CD8-positive, alpha-beta memory T cell (primary cell): ENCODE measurements at places on chromosomes 6 and 20.
A peak's percentile ranks its signal among the peaks of the same experiment; 100 is the strongest.

DNA sequence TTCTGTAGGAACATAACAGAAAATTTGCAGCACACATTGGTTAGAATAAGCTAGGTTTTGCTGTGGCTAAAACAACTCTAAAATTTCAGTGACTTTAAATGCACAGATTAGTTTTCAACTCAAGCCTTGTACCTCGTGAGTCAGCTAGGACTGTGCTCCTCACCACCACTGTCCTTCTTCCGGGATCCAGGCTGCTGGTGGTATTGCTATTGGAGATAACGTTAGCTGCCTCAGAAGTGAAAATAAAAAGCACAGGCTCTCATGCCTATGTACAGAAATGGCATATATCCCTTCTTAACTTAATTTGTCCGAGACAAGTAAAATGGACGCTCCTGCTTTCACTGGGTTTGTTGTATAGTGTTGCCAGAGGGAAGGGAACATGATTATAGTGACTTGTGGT is 931.1 kb upstream of the EYS start:
- DNase-seq = no peak

DNA sequence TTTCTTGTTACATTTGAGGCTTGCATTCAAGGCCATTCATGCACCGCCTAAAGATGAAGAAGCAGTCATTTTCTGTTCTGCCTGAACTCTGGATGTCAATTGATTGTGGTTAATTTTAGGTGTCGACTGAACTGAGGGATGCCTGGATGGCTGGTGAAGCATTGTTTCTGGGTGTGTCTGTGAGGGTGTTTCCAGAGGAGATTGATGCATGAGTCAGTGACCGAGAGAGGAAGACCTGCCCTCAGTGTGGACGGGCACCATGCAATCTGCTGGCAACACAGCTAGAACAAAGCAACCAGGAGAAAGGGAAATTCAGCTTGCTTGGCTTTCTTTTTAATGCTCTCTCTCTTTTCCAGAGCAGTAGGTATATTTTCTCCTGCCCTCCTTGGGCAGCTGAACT is 164.1 kb upstream of the ECI2 start:
- DNase-seq = no peak

GRCh38 chr20:10093087-10093591 is 58.4 kb downstream of the ANKEF1 start:
- DNase-seq = no peak

DNA sequence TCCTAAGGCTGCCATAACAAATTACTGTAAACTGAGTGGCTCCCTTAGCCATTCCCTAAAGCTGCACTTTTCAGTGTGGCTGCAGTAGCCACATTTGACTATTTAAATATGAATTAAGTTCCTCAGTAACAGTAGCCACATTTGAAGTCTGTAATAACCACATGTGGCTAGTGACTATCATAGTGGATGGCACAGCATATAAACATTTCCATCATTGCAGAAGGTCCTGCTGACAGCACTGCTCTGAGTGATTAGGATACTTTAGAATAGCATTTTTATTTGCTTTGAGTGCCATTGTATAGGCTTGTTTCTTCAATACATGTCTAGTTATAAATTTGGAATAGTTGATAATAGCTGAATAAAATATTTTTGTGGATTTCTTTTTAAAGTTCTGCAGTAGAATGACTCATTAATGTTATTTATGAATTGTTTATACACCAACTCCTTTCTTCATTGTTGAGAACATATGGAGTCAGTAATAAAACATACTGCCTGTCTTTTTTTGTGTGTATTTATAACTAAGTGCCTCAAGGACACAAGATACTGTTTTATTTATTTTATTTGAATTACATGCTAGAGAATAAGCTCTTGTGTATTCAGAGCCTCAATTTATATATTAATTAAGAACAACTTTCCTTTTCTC is 217.2 kb downstream of the CDKAL1 start:
- DNase-seq = no peak

DNA sequence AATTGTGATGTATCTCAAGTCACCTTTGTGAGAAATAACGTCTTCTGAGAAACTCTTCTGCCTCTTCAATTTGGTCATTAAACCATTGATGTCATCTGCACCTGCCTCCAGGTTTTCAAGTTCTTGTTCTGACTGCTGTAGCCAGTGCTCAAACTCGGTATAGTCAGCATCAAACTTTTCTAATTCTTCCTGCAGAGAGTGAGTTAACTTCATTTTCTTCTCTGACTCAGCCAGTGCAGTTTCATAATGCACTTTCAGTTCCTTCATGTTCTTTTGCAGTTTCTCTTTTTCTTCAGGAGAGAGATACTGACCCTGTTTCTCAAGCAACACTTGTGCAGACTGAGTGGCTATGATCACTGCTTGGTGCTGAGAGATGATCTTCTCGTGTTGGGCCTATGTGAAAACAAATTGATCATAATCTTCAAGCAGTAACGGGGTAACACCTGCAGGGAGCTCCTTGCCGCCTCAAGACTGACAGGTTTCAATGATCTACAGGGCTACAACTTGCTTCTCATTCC is 48.8 kb downstream of the DST start:
- no peak for DNase-seq

- DNase-seq = no peak
Observed at GRCh38 chr6:80271074-80271473, 164.6 kb downstream of the BCKDHB start.

DNA sequence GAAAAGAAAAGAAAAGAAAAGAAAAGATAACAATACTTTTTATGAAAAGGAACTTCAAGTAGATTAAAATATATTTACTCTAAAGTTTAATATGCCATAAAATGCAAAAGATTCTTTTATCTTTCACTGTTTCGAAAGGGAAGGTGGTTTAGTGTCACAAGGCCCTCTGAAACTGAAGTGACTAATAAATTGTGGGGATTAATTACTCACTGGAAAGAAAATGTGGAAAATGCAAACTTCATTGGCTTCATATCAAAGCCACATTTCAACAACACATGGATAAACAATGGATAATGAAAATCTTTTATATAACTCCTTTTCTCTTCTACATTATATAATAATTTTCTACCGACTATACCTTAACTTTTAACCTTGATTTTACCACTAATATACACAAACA is 320.5 kb upstream of the RSPO3 start:
- no peak for DNase-seq

DNA sequence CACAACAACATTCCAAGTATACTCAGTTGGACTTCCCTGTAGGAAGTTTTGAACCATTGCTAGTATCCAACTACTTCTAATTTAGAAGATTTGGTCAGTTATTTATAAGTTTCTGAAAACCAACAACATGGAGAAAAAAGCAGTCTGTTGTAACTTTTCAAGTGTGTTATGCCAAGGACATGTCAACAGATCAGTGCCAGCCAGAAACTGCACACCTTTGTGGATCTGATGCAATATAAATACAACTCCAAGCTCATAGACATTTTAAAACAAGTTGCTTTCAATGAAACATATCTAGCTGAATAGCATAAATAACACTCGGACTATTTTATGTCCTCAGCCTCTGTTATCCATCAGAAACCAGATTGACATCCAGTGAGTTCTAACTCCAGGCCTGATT is 58.3 kb upstream of the CARMIL1 start:
- DNase-seq = no peak

DNA sequence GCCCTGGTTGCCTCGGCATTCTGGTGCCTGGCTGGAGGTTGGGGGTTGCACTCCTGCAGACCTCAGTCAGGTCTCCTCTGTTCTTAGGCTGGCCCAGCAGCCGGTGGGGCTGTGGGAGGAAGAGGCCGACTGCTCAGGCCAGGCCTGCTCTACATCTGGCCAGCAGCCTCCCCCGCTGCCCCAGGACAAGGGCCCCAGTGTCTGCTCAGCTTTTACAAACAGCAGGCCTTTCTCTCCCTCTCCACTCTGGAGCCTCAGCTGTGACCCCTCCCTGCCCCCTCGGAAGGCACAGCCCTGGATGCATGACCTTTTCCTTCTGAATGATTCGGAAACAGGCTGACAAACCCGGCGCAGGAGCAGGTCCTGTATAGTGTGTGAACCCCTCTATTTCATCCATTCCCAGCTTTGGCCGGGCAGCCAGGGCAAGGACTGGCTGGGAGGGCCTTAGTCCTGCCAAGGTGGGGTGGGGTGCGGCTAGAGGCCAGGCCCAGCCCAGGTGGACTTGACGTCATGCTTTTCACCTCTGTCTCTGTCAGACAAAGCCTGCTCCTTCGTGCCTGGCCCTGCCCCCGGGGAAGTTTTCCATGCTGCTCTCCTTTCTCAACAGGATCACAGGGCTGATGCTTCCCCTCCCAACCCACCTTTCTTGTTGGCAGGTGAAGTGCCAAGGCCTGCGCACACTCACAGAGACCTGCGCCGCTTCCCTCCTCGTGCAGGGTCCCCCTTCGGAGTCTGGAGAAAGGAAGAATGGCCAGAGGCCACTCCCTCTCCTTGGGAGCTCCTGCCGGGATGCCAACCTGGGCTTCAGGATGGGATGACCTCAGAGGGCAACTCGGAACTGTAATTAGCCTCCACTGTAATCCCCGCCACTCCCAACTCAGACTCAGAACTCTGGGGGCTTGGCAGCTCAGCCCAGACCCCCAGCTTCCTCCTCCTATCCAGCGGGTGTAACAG is 10.1 kb upstream of the ITPR3 start:
- DNase-seq = no peak

- no peak for DNase-seq
Observed at GRCh38 chr6:112592159-112592558, 245.0 kb downstream of the RFPL4B start.

DNA sequence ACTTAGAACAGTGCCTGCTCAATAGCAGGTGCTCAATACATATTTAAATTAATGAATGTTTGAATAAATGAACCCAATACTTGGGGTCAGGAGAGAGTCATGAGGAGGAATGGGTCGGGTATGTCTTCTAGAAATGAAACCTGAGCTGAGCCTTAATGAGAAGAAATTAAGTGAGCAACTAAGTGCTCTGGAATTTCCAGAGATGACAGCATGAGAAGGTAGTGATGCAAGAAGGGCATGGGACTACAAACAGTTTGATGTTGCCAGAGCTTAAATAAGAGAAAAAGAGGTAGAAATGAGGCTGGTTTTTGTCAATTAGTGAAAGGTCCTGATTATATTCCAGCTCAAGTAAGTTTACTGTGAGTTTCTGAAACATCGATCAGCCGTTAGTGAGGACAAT is 82.9 kb downstream of the PDE10A start:
- DNase-seq = no peak

GRCh38 chr6:53456809-53457208 is 88.1 kb downstream of the GCLC start:
- DNase-seq = no peak

- DNase-seq = no peak
Observed at GRCh38 chr20:35240811-35241293, 14.4 kb downstream of the MMP24 start.

- DNase-seq = no peak
Observed at GRCh38 chr6:165758441-165758840, 95.4 kb upstream of the PDE10A start.

GRCh38 chr6:26017632-26017966 is 55.0 kb downstream of the TRIM38 start:
- peak; percentile 66 for DNase-seq

DNA sequence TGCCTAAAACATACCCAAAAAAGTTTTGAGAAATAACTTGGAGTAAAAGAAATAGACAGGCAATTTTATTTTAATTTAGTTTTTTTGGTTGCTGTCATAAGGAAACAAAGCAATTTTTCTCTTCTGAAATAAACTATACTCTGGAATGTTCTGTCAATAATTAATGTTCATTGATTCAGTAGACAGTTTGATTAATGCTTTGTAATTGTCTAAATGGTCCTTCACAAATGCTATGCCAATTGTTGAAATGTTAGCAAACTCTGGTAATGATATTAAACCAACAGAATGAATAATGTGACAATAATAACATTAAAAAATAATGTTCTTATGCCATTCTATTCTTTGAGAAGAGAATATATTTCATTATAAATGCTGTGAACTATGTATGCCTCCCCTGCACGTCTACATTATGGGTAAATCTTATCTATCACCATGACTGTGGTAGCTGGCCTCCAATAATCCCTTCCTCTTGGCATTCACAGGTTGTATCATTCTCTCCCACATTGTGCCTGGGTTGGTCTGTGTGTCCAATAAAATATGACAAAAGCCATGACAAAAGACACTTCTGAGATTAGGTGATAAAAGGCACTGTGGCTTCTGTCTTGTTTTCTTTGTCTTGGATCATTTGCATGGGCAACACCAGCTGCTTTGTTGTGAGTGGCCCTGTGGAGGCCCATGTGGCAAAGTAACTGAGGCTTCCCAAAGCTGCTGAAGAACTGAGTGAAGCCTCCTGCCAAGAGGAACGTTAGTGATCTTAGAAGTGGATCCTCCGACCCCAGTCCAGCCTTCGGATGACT is 25.1 kb downstream of the IL20RA start:
- DNase-seq = no peak

DNA sequence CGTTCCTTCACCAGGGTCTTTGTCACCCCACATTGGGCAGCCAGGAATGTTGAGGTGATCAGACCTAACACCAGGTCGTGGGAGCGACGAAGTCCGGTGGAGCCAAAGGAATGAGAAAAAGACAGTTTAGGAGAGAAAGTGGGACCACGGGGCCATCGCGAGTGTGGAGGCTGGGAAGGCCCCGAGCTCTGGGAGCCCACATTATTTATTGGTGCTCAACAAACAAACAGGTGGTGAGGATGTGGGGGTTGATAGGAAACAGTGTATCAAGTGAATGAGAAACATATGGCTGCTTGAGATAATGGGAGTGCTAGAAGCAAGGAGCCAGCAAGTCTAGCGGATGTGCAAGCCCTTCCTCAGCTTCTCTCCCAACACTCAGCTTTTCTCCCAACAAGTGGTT is 287.1 kb upstream of the SGK1 start:
- no peak for DNase-seq

GRCh38 chr6:16694781-16695578 is 66.3 kb downstream of the ATXN1 start:
- DNase-seq = no peak

DNA sequence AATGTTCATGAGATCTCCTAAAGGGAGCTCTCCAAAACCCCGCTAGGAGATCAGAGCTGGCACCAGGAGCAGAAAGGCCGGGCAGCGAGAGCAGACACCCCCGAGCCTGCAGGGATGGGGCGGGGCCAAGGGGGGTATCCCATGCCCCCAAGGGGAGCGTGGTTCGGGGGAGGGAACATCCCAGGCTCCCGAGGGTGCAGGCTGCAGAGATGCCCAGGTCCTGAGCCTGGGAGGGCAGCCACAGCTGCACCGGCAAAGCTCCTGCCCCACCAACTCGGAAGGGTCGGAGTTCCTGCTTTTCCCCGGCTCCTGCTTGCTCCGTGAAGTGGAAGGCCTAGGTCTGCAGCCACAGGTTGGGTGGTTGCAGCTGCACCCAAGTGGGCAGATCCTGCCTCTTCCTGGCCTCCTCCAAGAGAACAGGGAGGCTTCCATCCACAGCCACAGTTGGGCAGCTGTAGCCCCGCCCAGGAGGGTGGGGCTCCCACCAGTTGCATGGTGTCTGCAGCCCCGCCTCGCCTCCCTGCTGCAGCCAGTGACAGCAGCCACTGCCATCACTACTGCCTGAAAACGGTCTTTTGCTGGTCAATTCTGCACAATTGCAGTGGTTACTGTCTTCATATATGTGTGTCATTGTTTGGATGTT is 13.4 kb upstream of the GMNN start:
- DNase-seq = no peak

DNA sequence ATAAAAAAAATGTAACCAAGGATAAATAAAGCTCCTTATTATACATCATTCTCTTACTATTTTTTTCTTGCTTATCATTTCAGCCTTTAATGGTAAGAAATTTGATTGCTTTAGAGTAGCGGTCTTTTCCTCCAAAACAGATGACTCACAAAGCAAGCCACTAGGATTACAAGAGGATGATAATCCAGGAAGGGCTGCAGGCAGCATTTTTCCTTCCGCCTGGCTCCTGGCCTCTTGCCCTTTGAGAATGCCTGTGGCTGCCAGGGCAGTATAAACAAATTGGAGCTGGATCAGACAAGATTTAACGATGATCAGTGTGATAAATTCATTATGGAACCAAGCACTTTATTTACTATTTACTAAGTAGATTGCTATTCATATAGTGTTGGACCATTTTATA is 9.7 kb upstream of the FBXL4 start:
- DNase-seq = no peak
